Germinal center (tissue), 1 donor: ENCODE measurements at places on chromosomes 6 and 20.
A peak's percentile ranks its signal among the peaks of the same experiment; 100 is the strongest.

GRCh38 chr6:163404825-163405265 lies 9.7 kb upstream of the QKI start:
- DNase-seq: no peak

- no peak for DNase-seq
Observed at GRCh38 chr6:140976806-140977205, 1155.9 kb upstream of the GJE1 start.

- DNase-seq: no peak
Observed at GRCh38 chr6:140140891-140141290, 766.4 kb upstream of the CITED2 start.

DNA sequence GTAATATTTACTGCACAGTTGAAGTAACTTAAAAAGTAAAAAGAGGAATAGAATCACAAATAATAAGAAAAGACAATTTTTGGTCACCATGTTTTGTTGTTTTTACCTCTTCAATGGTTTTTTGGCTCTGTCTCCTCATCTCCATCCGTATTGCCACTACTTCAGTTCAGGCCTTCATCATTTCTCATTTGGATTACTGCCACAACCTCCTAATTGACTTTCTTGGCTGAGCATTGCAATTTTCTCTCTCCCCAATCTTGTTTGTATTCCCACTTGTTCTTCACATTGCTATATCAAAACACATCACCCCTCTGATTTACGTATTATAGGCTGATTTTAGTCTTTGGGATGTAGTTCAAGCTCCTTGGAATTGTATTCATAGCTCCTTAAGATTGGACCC lies 161.7 kb downstream of the GRM1 start:
- DNase-seq: no peak

- peak; percentile 61 for DNase-seq
Observed at GRCh38 chr6:160069050-160069454, 52.6 kb upstream of the SLC22A1 start.

DNA sequence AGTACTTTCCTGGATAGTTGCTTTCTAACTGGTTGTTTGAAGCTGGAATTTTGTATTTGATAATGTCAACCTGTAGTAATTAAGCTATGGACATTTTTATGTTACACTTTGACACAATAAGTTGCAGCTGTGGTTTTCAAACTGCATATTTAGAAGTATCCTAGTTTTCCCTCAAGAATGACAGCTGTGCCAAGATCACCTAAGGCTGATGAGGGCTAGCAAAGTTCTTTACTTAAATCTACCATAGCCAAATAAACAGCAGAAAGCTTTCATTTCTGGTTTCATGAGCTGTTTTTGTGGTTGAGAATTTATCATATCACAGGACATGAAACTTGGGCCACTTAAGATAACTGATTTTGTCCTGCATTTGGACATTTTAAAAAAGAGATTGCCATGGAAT lies 30.6 kb downstream of the FAM229B start:
- no peak for DNase-seq

- no peak for DNase-seq
Observed at GRCh38 chr6:51553246-51554015, 534.0 kb downstream of the PKHD1 start.

GRCh38 chr20:40462566-40462965 lies 226.5 kb downstream of the MAFB start:
- no peak for DNase-seq

GRCh38 chr6:119627908-119628669 lies 278.5 kb upstream of the MAN1A1 start:
- DNase-seq: no peak

DNA sequence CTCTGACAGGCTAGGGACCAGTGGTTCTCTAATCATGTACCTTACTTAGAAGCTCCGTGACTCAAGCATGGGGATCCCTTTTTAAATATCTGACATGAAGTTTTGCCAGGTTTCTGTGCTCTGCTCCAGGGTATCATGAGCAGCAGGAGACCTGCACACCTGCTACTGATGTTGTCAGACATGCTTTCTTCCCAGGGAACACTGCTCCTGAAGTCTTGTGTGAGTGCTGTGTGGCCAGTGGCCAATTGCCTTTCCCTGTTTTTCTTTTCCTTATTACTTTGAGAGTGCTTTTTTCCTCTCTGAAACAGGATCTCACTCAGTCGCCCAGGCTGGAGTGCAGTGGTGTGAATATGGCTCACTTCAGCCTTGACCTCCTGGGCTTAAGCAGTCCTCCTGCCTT lies 26.4 kb downstream of the SLX4IP start:
- no peak for DNase-seq

GRCh38 chr20:34675561-34675960 lies 1.3 kb downstream of the PIGU start:
- no peak for DNase-seq

GRCh38 chr6:158476389-158476788 lies 83.5 kb upstream of the TMEM181 start:
- DNase-seq: peak; percentile 23

DNA sequence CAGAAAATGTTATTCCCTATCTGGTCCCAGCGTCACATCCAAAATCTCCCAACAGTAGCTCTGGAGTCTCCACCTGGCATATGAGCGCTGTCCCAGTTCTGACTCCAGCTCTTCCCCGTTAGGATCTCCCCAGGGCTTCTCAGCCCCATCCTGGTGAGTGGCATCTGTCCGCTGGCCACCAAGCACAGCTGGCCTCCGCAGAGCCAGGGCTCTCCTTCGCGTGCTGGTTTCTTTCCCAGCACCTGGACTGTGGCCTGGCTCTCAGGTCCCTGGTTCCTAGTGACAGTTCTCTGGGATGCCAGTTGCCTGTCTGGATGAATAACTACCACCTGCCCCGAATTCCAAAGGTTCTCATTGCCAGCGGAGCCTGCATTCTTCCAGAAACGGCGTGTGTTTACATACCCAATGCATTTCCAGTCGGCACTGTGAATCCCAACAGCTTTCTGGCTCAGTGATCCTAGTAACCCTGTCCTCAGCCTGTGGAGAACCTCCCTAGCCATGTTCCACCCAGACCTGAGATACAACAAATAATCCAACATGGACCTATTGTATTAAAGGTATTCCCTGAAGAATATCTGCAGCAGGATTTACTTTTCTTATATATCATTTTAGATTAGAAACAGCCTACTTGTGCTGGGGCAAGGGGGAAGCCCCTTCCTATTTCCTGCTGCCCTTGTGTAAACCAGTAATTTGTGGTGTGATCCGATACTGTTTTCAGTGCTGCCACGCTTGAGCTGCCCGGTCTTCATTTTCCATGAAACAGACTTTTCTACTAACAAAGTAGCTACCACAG lies 69.9 kb upstream of the PDE10A start:
- DNase-seq: no peak

GRCh38 chr20:62935204-62935967 lies 2.6 kb upstream of the GID8 start:
- DNase-seq: no peak

DNA sequence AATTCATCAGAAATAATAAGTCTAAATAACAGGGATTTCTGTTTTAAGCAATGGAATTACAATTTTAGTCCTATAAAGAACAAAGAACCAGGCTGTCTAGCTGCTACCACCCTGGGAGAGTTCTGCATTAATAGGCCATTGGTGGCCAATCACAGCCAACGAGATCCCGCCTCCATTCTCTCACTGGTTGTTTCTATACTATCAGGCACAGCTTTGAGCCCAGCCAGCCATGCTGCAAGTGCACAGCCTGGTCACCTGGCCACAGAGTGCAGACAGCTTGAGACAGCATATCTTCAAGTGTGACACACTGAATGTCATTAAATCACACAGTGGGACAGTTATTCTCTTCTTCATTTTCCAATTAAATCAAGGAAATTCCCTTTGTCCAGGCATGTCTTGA lies 16.1 kb upstream of the RAB22A start:
- DNase-seq: peak; percentile 24

DNA sequence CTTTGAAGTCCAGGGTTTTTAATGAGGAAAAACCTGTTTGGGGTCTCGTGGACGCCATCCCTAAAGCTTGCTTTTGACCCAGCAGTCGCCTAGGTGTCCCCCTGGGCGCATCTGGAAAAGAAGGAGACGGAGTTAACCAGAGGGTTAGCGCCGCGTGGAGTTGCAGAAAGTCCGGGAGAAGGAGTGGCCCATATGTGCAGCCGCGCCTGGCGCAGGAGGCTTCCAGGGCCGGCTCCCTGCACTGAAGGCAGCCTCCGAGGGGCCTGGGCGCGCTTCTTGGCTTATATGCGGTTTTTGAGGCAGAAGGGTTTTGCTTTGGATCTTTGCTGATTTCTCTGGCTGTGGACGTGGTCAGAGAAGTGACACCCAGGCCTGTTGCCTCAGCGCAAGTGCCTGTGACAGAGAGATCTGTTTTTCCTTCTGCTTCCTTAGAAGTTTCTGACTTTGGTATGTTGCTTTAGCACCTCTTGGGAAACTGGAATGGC lies 987 bp downstream of the TMEM181 start:
- no peak for DNase-seq

DNA sequence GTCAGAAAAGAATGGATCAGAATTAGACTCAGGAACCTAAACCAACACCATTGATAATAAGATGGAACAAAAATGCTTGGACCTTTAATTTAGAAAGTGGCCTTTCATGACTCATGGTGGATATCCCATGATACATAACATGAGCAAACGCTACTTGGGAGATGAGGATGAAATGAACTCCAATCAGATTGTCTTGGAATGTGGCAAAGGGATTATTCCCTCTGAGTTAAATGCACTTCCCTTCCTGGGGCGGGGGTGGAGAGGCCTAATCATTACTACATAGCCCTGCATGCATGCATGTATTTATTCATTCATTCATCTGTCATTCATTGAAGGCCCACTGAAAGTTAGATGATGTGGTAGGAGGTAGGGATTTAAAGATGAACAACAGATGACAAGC lies 174.0 kb downstream of the AIG1 start:
- no peak for DNase-seq

- DNase-seq: no peak
Observed at GRCh38 chr6:116847227-116847626, 18.3 kb upstream of the GPRC6A start.

- DNase-seq: peak; percentile 44
Observed at GRCh38 chr20:50110141-50111047, 2.6 kb downstream of the UBE2V1 start.

DNA sequence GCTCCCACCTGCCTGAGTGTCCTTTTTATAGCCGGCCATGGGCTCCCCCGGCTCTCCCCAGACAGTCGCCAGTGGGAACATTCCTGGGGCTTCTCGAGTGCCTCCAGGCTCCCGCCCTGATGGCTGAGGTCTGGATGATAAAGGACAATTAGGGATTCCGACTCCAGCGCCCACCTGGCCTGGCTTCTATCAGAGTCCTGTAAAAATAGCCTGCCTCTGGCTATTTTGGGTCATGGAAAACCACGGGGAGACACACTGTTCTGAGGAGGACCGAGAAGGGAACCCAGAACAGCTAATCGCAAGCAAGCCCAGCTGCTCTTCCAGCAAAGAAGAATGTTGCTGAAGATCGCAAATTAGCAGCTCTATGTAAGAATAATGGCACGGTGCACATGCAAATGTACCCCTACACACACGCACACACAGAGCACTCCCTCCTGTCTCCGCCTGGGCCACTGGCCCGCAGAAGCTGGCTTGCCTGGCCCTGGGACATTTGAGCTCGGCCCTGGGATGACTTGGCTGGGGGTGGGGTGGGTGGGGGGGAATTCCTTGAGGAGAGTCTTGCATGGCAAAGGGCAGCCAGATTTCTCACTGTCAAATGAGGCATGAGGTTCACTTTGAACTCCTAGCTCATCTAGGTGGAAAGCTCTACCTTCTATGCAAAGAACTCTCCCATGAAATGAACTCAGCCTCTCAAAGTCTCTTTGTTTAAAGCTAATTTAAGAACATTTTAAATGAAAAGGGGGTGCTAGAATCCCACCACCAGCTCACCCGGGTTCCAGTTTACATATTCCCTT lies 55.3 kb downstream of the CTCFL start:
- DNase-seq: peak; percentile 69

GRCh38 chr6:161035182-161035980 lies 43.8 kb downstream of the MAP3K4 start:
- DNase-seq: peak; percentile 8

- DNase-seq: no peak
Observed at GRCh38 chr6:129749749-129750120, 39.8 kb upstream of the ARHGAP18 start.
